ENCODE measurements at places on chromosomes 2 and 18.

DNA sequence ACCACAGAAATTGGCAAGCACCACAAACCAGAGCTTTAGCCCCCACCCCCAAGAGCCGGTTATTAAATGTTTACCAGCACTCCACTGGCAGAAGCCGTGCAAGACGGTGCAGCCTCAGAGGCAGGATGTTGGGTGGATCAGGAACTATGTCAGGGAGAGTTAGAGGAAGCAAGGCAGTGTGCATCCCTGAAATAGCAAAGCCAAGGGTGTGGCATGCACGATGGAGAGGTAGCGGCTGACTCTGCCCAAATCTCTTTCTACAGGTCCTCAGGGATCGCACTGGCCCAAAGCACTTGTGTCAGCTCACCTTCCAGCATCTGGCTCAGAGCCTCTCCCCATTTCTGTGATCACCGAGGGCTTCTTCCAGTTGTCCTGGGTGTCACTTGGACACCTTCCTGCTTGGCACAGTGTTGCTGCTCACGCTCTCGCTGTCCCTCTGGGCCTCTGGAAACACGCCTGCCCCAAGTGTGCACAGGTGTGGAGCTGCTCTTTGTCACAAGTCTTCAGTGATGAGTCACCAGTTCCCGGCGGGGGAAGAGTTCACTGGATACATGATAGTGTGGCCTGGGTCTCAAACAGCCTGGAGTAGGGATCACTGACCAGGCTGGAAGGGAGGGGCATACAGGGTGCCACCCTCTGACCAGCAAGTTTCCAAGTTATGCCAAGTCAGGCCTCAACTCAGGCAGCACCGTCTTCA, 17.3 kb upstream of the B3GNT7 start:
- no peak for DNase-seq

DNA sequence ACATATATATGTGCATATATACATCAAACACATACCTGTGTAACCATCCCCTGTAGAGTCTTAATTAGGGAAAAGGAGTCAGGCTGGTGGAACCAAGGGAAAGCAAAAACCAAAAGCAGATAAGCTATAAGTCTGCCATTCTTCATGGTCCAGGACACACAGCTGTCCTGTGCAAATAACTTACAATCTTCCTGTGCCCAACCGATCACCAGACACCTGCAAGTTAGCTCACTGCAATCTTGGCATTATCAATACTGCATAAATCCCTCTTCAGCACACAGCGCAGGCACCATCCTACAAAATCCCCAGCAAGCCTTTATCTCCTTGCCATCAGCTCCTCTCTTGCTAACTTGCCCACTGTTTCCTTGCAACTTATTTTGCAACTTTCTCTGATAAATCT, 60.8 kb upstream of the DYNAP start:
- DNase-seq, result no peak

DNA sequence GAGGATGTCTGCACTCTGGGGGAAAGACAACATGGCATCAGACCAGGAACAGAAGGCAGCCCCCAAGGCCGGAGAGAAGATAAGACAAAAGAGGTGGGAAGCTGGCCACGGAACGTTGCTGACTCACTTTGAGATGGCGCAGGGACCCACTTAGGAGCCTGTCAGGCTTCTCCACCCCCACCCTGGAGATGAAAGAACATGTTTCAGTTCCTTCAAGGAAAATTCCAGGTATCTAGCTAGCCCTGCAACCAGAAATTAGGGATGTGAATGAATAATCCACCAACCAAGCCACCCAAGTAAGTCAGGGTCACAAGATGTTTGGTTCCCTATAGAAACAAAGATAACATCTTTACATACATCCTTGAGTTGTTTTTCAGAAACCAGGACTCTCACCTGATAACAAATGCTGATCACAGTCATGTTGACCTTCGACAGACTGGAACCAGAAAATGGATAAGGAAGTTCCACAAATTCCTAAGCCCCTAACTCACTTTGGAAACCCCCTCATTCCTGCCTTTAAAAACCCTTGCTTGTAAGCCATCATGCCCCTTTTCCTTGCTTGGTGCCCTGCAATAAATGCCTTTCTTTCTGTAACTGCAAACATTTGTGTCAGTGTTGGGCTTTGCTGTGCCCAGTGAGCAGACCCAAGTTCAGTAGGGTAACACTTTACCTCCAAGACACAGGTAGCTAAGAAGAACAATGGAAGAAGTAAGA, 31.9 kb downstream of the PSTPIP2 start:
- DNase-seq, result no peak

GRCh38 chr2:57937456-57937855, 109.2 kb upstream of the VRK2 start:
- DNase-seq, result no peak

DNA sequence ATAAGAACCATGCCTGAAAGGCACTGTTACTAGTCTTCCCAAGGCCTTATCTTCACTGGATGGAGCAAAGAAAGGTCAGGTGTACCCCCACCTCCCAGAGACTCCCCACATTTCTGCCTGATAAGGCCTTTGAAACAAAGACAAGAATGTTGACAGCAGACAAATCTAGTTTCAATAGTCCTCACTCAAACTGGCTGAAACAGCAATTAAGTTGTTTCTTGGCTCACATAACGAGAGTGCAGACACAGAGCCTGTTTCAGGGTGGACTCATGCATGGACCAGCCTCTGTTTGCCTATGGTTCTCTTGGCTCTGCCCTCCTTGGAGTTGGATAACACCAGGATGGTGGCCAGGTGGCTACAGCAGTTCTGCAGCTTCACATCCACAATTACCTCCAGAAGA, 7.5 kb upstream of the CFAP221 start:
- no peak for DNase-seq

GRCh38 chr18:60560071-60560470, 187.5 kb upstream of the MC4R start:
- no peak for DNase-seq

GRCh38 chr18:76626991-76627390, 131.9 kb upstream of the ZNF516 start:
- no peak for DNase-seq

DNA sequence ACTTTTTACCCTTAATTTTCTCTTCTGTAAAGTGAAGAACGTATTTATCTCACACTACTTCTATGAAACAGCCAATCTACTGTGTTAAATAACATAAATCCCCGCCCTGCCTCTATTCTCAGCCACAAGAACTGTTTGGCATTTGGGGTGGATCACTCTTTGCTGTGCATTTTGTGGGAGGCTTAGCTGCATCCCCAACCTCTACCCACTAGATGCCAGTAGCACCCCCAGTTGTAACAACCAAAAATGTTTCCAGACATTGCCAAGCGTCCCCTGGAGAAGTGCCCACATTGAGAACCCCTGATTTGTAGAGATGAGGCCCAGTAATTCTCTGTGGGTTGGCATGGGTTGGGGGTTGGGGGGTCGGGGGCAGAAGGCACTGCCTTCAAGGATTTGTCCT, 94.7 kb upstream of the BOD1L2 start:
- no peak for DNase-seq

DNA sequence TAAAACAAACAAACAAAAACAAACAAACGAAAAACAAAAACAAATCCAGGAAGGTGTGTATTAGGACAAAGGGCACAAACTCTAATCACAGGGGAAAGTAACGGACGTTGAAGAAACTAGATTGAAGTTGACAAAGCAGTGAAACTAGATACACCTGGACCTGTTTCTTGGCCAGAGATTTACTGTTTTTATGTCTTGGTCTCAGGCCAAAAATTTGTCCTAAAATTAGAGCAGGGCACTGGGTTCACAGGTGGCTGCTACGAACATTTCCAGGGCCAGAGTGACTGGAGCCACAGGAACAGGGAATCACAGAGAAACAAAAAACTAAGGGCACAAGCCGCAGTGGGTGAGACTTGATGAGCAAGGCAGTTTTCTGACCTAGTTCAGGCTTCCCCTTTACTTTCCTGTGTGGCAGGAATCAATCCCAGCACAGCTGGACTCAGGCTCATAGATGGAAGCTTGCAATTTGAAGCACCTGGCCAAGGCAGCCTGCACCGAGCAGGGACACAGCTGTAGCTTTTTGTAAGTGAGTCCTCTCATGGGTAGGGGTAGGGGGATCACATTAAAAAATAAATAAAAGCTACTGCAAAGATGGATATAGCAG, 329.4 kb downstream of the DLGAP1 start:
- no peak for DNase-seq

- peak; percentile 52 for DNase-seq
These were observed 22.9 kb downstream of the SH3BP4 start for GRCh38 chr2:234974501-234975385.

- no peak for DNase-seq
These were observed 116.1 kb upstream of the HDAC4 start for GRCh38 chr2:239516954-239517305.

DNA sequence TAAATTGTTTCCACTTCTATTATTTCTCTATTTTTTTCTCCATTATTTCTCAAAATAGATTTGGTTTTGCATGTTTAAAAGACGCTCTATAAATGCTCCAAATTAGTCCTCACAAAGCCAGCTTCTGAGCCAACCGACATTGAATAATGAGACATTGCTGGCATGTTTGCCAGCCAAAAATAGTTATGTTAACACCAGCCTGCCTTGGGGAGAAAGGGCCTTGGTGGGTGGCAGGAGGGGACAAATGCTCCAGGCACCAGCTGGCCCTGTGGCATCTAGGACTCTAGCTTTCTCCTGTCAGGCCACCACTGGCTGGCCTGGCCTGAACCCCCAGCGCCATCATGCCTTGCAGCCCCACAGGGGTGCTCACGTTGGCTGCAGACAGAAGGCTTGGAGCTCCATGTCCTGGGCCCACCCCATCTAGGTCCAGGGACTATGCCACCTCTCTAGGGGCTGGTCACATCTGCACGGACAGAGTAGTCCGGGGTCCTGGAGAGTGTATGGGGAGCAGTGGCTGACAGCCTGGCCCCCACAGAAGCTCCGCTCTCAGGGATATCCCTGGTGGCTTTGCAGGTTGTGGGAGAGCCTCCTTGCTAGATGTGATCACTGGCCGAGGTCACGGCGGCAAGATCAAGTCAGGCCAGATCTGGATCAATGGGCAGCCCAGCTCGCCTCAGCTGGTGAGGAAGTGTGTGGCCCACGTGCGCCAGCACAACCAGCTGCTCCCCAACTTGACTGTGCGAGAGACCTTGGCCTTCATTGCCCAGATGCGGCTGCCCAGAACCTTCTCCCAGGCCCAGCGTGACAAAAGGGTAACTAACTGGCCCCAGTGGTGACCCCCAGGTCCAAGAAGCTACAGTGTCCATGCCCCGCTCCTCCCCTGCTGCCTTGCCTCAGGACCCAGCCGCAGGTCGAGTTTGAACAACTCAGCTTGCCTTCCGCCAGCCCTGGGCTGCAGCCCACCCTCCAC, 12.5 kb downstream of the ABCG8 start:
- DNase-seq, result no peak

DNA sequence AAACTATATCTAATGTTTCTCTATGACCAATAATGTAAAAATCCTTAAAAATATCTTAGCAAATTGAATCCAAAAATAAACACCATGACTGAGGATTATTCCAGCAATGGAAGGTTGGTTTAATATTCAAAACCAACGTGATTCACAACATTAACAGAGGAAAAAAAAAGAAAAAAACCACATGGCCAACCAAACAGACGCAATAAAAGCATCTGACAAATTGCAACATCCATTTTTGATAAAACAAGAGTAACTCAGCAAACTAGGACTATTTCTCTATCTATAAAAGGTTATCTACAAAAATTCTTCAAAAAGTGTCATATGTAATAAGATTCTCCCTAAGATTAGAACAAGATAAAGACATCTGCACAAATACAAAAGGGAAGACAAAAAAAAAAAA, 28.9 kb downstream of the PPP3R1 start:
- no peak for DNase-seq

DNA sequence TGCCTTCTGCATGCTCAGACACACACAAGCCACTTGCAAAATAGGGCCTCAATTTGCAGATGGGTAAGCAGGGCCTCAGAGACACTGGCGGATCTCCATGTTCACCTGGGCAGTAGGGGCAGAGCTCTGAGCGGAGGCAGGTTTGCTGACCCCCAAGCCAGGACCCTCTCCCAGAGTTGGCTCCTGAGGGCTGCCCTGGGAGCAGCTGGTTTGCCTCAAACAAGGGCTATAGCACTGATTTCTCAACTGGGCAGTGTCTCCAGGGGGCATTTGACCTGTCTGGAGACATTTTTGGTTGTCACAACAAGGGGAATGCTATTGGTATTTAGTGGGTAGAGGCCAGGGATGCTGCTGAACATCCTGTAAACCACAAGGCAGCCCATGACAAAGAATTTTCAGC, 11.6 kb downstream of the GLI2 start:
- no peak for DNase-seq

DNA sequence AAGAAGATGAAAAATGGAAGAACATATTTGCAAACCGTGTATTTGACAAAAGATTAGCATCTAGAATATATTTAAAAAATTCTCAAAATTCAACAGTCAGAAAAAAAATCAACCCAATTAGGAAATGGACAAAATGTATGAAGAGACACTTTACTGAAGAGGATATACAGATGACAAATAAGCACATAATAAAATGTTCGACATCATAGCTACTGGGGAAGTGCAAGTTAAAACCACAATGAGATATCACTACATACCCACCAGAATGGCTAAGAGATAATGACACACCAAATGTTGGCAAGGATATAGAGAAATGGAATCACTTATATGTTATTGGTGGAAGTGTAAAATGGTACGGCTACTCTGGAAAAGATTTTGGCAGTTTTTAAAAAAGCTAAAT, 11.7 kb upstream of the NUP35 start:
- no peak for DNase-seq

DNA sequence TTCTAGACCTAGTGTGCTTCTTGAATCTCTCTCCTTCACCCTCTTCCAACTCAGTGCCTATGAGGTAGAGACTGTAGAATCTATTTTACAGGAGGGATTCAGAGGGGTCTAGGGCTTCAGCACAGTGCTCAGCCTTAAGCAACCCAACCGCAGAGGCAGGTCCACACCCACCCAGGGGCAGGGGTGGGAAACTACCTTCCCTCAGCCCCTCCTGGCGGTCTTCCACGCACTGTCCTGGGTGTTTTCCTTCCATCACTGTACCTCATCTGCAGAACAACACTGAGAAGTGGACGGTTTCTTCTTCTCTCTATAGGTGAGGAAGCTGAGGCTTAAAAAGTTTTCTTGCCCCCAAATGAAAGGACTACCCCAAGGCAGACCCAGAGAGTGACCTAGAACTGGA, 222.3 kb downstream of the ALK start:
- no peak for DNase-seq

GRCh38 chr2:9232886-9233285, 26.3 kb downstream of the ASAP2 start:
- DNase-seq, result no peak

DNA sequence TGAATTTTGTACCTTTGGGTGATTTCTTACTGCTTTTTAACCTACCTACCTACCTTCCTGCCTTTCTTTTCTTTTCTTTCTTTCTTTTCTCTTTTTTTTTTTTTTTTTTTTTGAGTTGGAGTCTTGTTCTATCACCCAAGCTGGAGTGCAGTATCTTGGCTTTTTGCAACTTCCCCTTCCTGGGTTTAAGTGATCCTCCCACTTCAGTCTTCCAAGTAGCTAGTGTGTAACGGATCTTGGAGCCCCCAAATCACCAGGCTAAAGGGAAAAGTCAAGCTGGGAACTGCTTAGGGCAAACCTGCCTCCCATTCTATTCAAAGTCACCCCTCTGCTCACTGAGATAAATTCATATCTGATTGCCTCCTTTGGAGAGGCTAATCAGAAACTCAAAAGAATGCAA, 61.3 kb downstream of the DDX18 start:
- DNase-seq, result no peak

- no peak for DNase-seq
These were observed 27.9 kb downstream of the PIEZO2 start for GRCh38 chr18:11121443-11121849.
